ENCODE measurements at places on chromosomes 2 and 18.
A peak's percentile ranks its signal among the peaks of the same experiment; 100 is the strongest.

GRCh38 chr2:9813312-9814128 lies 29.8 kb upstream of the TAF1B start:
- peak; percentile 70 for DNase-seq

DNA sequence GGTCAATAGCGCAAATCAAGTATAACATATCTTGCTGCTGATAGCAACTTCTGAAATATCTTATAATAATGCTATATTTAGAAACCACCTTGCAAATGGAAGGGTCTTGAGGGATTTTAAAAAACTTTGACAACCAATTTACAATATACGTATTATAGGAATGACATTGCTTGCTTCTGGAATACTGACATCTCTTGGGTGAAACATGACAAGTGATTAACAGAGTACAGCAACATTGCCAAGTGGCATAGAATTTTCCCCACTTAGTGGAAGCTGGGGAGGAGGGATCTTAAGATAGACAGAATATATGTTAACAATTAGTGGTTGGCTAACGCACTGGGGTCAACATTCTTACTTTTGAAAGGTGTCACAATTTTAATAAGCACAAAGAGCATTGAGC lies 133.6 kb upstream of the TMEFF2 start:
- no peak for DNase-seq

DNA sequence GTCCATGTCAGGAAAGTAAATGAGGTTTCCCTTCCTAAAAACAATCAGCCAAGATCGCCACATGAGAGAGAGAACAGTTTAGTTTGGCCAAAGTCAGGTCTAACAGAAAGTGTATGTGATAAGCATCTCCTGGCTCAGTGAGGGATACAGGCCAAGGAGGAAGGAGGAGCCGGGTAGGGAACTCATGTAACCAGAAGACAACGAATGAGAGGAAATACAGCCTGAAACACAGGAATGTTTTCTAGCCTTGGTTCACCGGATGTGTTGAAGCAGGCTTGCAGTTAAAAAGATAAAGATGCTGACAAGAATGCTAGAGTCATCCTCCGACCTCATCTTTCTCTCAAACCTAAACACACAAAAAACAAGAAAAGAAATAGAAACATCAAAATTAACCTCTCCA lies 283.9 kb upstream of the SIX2 start:
- DNase-seq = no peak

GRCh38 chr18:35616664-35617423 lies 35.3 kb downstream of the GALNT1 start:
- DNase-seq = peak; percentile 90

DNA sequence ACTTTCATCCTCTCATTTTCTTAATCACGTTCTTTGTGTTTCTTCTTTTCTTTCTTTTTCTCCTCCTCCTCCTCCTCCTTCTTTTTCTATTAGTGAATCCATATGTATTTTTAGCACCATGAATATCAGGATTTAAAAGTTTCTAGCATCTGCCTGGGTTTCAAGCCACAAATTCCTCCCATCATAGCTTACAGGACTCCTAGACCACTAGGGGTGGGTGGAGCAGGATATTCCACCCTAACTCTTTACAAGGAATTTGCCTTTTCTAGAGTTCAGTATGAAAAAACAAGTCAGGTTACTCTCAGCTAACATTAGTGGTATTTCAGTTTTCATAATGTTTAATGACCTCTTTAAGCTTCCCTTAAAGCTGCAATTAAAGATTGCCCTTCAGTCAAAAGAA lies 19.1 kb upstream of the LRRTM1 start:
- no peak for DNase-seq

DNA sequence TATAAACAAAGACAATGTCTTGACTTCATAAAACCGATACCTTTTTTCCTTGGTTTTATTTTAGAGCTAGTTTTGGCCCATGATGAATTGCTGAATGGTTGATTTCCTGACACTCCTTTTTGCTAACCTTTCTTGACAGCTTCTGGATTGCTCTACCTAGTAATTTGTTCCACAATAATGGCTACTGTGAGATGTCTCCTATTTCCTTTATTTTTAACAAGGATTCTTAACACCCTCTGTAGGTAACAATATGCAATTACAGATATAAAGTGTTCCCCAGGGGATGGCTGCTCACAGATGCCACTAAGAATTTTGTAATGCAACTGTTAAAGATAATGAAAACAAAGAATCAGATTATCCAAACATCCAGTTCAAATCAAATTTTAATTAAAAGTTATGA lies 100.8 kb upstream of the ATP5MC3 start:
- DNase-seq = peak; percentile 54

DNA sequence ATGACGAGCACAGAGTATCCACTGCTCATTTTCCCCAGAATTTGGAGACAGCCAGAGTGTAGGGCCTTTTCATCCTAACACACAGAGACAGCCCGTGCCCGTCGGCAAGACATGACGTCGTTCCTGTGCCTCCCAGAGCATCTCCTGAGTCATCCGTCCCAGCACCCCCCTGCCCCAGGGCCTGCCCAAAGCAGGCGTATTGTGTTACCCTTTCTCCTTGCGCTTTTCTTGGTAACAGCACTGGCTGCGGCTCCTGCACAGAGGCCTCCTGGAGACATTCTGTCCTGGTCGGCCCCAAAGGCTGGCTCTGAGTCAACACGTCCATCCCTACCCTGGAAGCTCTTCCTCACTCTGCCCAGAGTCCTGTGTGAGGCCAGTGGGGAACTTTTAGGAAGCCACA lies 217.1 kb downstream of the KLHL29 start:
- no peak for DNase-seq

GRCh38 chr2:171999161-171999560 lies 592 bp upstream of the METAP1D start:
- no peak for DNase-seq

DNA sequence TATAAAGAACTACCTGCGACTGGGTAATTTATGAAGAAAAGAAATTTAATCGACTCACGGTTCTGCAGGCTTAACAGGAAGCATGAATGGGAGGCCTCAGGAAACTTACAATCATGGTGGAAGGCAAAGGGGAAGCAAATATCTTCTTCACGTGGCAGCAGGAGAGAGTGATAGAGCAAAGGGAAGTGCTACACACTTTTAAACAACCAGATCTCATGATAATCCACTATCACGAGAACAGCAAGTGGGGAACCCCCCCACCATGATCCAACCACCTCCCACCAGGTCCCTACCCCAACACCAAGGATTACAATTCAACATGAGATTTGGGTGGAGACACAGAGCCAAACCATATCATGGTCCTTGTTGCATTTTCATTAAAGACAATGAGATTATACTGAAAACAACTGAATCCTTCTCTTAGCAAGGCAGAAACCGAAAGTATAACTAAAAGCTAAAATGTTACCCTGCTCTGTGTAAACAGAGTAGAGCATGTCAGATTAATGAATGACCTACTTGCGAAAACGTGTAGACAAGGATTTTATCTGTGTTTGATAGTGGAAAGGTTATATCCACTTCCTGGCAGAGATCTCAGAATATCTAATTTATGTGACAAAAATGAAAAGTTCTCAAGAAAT lies 60.1 kb upstream of the RBBP8 start:
- DNase-seq = no peak

DNA sequence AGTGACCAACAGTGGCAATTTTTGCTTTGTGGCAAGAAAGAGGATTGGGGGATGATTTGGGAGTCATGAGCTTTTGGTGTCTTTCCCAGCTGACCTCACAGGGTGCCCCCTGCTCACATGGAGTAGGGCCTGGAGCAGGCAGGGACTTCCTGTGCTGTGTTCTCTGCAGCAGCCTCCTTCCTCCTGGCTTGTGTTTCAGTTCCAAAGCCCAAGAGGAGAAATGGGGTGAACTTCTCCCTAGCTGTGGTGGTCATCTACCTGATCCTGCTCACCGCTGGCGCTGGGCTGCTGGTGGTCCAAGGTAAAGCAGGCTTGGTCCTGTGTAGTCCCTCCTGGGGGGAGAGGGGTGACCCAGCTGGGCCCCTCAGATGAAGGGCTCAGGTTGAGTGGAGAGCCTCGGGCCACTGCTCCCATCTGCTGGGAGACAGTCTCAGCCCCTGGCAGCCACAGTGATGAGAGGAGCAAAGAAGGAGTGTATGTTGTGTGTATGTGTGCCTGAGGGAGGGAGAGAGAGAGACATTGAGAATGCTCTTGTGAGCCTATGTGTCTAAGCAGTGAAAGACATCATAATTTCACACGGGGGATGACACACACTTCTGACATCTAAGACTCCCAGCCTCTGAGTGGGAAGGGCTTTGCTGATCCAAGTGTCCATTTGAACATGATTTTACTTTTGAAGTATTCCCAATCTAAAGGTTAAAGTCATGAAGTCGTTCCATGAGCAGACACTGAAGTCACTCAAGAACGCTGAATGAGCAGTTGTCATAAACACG lies 27.2 kb downstream of the MARCO start:
- no peak for DNase-seq

DNA sequence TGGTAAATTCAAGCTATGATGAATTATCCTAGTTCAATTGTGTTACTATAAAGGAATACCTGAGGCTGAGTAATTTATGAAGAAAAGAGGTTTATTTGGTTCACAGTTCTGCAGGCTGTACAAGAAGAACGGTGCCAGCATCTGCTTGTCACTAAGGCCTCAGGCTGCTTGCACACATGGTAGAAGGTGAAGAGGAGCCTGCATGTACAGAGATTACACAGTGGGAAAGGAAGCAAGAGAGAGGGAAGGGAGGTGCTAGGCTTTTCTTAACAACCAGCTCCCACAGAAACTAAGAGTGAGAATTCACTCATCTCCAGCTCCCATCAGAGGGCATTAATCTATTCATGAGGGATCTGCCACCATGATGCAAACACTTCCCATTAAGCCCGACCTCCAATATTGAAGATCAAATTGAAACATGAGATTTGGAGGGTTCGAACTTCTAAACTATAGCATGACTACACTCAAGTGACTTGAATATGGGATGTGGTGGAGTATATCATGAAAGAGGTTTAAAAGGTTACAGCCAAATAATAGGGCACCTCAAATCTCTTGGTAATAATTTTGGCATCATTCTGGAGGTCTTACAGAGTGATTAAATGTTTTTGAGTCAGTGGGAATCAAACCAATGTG lies 58.4 kb upstream of the ETAA1 start:
- no peak for DNase-seq

DNA sequence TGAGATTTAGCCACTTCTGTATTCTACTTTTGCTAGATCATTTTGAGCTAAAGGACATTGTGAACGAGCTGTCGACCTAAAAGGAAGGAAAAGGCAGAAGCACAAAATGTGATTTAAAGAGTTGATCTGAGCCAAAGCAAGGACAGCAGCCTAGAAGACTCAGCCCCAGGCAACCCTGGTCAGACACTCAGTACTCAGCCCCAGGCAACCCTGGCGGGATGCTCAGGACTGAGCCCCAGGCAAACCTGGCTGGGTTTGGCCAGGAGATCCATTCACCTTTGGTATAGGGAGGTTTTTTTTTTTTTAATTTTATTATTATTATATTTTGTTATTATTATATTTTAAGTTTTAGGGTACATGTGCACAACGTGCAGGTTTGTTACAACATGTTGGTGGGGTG lies 34.3 kb upstream of the PXDN start:
- no peak for DNase-seq
